ENCODE measurements at places on chromosomes 2 and 18.

GRCh38 chr18:32549248-32550110 lies 78.8 kb upstream of the GAREM1 start:
- DNase-seq: no peak

GRCh38 chr18:28718696-28719095 lies 541.8 kb upstream of the CDH2 start:
- DNase-seq: no peak

DNA sequence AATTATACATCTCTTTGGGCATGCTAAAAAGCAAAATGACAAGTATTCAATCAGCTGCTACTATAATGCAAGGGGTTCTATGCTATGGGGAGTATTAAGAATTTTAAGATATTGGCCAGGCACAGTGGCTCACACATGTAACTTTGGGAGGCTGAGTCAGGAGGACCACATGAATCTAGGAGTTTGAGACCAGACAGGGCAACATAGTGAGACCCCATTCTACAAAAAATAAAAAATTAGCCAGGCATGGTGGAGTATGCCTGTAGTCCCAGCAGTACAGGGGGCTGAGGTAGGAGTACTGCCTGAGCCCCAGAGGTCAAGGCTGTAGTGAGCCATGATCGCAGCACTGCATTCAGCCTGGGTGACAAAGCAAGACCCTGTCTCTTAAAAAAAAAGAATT lies 5.5 kb upstream of the KIAA2012 start:
- DNase-seq: no peak

DNA sequence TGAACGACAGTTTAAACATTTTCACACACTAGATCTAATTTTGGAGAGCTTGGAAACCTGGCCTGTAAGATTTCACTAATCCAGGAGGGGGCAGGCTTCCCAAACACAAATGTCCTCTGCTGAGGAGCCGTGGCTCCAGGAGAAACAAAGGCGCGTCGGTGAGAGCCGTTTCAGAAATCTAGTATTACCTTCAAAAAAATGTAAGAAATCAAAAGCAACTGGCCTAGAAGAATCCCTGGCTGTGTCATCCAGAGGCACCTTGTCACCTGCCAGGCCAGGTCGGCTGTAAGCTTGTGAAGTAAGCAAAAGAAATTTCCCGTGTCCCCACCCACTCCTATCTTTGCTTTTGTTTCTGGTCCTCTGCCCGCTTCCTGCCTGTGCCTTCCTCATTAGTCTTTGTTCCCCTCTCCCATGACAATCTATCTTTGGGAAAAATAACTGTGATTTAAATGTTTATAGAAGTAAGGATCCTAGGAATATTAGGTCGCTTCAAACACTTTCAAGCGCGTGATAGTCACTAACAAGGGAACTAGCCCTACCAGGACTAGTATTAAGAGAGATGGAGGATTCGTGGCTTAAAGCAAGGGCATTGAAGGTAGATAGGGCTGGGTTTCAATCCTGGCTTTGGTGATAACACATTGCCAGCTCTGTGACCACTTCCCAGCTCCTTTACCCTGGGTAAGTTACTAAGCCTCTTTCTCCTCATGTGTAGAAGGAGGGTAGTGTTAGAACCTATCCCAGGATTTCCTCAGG lies 99.5 kb upstream of the STK39 start:
- no peak for DNase-seq

GRCh38 chr2:206164261-206164862 lies 4.7 kb downstream of the EEF1B2 start:
- no peak for DNase-seq

DNA sequence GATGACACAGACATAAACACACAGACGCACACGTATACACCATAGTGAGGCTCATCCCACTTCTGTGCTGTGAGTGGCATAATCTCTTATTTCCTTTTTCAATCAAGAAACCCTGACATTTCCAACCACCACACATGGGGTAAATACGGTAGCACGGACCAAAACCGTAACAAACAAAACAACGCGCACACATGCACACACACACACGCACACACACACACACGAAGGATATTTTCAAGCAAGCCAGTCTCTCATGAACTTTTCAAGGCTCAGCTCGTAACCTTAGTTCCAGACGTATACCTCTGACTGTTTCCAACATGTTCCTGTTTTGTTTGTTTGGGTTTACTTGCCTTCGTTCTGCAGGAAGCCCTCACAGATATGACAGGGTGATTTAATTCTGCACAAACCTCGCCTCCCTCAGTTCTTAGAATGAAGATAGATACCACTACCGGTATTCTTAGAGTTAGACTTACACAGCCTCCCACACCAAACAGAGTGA lies 119.8 kb downstream of the BCL2 start:
- DNase-seq: no peak

- peak; percentile 5 for DNase-seq
Measured at GRCh38 chr18:35982409-35983114, 10.1 kb downstream of the RMP24 start.

GRCh38 chr2:121289271-121289670 lies 4.3 kb upstream of the TFCP2L1 start:
- no peak for DNase-seq

DNA sequence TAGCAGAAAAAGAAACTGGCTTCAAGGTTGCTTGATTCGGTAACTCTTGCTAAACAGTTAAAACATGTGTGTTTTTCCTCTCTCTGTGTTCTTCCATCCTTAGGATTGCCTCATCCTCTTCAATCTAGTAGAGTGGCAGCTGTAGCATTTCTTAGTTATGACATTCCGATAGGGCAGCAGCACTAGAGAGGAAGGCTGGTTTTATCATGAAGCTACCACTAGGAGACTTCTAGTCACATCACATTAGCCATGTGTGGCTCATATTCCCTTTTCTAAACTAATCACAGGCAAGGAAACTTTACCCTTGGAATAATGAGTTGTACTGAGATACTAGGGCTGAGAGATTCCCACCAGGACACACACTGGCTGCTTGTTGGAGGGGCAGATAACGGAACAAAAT lies 187.6 kb downstream of the DOK6 start:
- no peak for DNase-seq

DNA sequence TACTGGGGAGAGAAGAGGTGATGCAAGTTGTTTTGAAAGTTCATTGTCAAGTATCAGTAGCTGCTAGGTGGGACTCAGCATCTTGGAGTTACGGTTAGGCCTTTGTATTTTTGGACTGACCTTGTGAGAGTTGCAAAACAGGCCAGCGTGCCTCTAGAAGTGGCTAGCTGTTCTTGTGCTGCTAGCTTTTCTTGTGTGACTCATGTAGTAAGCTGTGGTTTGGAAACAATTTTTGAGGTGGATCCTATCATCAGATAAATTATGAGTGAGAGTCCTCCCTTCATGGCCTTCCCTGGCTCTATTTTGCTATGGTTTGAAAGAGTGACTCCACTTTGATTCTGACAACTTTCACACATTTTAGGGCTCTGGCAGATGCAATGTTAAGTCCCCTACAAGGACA lies 409.2 kb upstream of the HS6ST1 start:
- peak; percentile 44 for DNase-seq

GRCh38 chr2:45975752-45976517 lies 321.3 kb upstream of the EPAS1 start:
- DNase-seq: no peak

- DNase-seq: peak; percentile 21
Measured at GRCh38 chr2:131016826-131017741, 76.2 kb downstream of the FAM168B start.

- DNase-seq: no peak
Measured at GRCh38 chr18:23186781-23187180, 51.5 kb downstream of the CABLES1 start.

- no peak for DNase-seq
Measured at GRCh38 chr2:173898178-173898668, 67.0 kb downstream of the SP3 start.
